Tibial artery (tissue), 4 donors: ENCODE measurements at places on chromosomes 3 and 15.
A peak's percentile ranks its signal among the peaks of the same experiment; 100 is the strongest.

GRCh38 chr15:101188637-101189408 lies 63.0 kb downstream of the CHSY1 start:
- DNase-seq, result no peak
- peaks cover 24% of the 10 kb centered on the region for H3K4me1 ChIP-seq
- peak overlapping the region; percentile 41 for H3K4me3 ChIP-seq
- H3K27me3 ChIP-seq, result no peaks in the 10 kb centered on the region

DNA sequence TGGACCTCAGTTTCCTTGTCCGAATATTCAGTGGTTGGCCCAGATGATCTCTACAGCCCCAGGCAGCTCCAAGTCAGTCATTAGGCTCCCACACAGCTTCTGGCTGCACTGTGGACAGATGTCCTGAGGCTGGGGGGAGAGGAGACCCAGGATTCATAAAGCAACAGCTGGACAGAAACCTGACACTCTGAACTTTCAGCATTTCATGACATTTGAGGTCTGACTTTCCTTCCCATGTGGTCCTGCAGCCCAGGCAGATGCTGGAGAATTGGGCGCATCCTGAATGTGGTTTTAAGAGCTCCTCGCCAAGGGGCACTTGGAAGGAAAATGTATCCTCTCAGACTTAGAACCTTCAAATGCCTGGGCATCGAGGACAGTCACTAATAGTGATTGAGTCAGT lies 307.6 kb upstream of the LRRFIP2 start:
- no peak for DNase-seq
- H3K4me3 ChIP-seq, result no peak overlapping the region
- no peak overlapping the region for H3K27ac ChIP-seq
- no peaks in the 10 kb centered on the region for H3K4me1 ChIP-seq
- H3K36me3 ChIP-seq, result peaks cover 17% of the 10 kb centered on the region
- no peaks in the 10 kb centered on the region for H3K27me3 ChIP-seq

DNA sequence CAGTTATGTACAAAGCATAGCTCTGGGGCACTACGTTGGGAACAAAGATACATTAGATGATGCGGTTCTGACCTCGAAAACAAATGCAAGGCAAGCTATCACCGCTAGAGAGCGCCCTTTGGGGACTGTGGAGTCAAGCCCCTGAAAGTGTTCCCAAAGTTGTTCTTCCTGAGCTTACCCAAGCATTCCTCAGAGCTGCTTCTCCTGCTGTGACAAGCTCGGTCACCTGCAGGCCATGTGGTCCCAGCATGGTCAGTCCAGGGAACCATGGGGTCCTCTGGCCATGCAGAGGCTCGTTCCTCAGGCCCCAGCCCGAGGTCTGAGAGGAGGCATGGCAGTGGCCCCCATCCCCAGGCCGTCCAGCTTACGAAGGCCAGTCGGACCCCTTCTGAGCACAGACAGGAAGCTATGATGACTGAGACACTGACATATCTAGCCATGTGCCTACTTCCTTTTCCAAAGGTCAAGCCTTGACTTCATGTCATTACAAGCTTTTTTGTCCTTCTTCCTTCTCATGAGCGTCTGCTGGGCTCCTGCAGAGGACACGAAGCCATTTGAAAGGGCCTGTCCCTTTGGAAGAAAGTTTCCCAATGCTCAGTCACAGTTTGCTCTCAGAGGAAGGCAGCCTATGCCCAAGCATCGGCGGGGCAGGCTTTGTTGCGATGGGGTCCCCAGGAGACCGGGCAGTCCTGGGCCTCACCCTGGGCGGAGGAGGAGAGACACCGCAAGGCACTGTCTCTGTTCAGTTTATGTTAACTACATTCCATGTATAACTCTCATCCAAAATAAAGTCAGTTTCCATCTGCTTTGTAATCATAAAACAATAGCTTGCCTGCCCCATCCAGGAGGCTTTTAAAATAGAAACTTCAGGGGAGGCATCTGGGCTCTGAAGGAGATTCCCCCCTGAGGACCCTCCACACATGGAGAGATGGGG lies 79.3 kb downstream of the ATP10A start:
- H3K27me3 ChIP-seq, result no peaks in the 10 kb centered on the region
- peaks cover 13% of the 10 kb centered on the region for H3K36me3 ChIP-seq
- H3K4me3 ChIP-seq, result no peak overlapping the region
- no peak for DNase-seq

DNA sequence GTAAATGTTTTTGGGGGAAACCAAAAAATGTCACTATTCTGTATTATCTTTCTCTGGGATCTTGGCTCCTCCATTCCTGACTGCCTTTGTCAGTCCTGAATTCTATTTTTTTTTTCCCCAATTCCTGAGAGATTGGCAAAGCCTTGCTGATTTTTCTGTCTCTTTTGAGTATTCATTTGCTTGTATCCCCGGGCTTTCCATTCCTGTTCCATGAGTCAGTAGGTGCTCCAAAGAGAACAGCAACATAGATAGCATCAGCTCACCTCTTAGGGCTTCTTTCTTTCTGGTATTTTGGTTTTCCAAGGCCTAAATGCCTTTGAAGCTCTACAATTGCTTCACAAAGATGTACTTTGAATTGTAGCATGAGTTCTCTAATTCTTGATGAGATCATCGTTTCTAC lies 271.7 kb upstream of the LRRC3B start:
- no peak overlapping the region for H3K4me3 ChIP-seq
- no peaks in the 10 kb centered on the region for H3K4me1 ChIP-seq
- no peaks in the 10 kb centered on the region for H3K36me3 ChIP-seq
- no peaks in the 10 kb centered on the region for H3K27me3 ChIP-seq

DNA sequence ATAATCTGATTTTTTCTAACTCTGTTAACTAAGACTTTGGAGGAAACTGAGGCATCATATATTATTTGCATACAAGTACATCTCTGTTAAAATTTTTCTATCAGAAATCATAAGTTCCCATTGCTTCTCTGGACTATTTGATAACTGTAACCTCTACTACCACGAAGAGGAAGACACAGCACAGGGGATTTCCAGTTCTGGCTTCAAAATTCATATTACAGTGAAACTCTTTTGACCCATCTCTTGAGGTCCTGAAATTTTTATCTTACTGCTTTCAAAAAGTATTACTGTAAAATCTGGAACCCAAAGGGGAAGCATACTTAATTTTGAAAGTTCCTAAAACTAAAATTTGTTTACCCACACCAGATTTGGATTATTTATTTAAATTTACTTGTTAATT lies 4.2 kb downstream of the PLSCR1 start:
- DNase-seq, result no peak
- no peaks in the 10 kb centered on the region for H3K36me3 ChIP-seq
- H3K27me3 ChIP-seq, result no peaks in the 10 kb centered on the region
- H3K4me3 ChIP-seq, result no peak overlapping the region
- peak overlapping the region; percentile 15 for H3K27ac ChIP-seq

DNA sequence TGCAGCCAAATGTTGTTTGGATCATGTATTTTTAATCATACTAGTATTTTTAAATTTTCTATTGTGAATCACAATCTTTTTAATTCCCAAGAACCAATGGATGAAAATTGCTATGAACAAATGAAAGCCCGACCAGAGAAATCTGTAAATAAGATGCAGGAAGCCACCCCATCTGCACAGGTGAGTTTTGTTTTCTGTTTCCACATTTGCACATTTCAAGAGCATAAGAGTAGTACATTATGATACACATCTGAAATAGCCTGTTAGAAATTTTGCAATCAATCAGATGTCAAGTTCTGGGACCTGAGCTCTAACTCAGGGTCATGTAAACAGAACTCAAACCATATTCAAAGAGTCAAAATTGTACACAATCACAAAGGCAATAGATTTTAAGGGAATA lies 26.5 kb downstream of the TRAT1 start:
- H3K4me1 ChIP-seq, result no peaks in the 10 kb centered on the region
- no peaks in the 10 kb centered on the region for H3K36me3 ChIP-seq

DNA sequence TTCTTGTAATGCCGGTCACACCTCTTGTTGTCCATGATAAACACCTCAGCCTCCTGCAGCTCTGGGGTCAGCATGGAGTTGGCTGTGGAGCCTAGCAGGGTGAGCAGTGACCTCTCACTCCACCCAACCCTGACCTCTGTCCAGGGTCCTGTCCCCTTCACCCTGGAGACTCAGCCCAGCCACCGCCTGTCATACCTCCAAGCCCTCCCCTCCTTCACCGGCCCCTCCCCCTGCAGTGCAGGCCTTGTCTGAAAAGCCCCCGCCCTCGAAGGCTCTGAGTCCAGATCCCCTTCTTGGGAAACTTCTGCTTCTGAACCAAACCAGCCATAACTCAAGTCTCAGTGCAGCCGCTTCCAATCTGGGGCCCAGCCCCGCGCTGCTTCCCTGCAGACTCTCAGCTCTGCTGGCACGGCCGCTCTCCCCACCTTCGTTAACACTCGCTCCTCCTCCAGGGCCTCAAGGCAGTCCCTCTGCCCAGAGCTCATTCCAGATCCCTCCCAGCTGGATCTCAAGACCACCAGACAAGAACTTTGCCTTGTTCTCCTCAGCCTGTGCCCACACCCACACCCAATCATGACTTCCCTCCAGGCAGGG lies 25.4 kb upstream of the PRSS50 start:
- no peaks in the 10 kb centered on the region for H3K27me3 ChIP-seq
- no peak overlapping the region for H3K4me3 ChIP-seq
- no peaks in the 10 kb centered on the region for H3K36me3 ChIP-seq
- H3K4me1 ChIP-seq, result no peaks in the 10 kb centered on the region

DNA sequence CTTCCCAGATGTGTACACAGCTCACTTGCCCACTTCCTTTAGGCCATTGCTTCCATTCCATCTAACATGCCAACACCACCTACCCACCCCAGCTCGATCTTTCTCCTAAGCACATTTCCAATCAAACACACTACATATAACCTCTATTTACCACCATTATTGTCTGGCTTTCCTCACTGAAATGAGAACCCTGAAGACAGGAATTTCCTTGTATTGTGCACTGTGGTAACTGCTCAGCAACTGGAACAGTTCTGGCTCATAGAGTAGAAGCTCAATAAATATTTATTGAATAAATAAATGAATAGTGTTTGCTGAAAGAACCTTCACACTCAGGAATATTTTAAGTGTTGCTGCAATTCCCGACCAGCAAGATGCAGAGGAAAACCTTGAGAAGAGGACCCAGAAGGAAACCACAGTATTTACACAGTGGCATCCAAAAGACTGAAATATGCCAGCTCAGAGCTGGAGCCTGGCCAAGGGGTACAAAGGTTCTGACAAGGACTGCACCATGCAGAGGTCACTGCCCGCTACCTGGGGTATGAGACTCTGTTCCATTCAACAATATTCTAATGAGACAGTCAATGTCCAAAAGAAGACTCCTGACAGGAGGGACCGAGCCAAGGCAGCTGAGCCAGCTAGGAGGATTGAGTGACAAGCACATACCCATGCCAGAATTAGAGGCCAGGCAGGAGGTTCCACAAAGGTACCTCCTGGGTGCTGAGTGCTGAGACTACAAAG lies 168.8 kb downstream of the NUP210 start:
- DNase-seq, result no peak
- H3K4me1 ChIP-seq, result no peaks in the 10 kb centered on the region
- no peaks in the 10 kb centered on the region for H3K36me3 ChIP-seq
- H3K4me3 ChIP-seq, result no peak overlapping the region
- H3K27ac ChIP-seq, result no peak overlapping the region

DNA sequence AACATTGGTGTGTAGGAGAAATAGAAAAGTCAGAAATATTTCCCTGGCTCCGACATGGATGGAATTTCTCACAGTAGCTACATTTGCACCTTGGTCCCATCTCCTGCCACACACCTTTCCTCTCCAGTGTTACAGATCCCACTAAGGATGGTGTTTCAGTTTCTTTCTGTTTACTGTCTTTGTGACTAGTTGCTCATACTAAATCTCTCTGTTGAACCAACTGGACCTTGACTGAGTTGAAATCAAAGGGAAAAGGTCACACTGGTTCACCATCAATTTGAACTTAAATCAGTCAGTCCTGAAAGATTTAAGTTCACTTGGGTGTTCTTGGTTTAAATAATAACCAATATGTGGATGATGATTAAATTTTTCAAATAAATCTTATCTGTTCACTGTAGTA lies 754.2 kb downstream of the OTOL1 start:
- H3K36me3 ChIP-seq, result no peaks in the 10 kb centered on the region
- no peaks in the 10 kb centered on the region for H3K27me3 ChIP-seq
- H3K27ac ChIP-seq, result no peak overlapping the region
- no peaks in the 10 kb centered on the region for H3K4me1 ChIP-seq
- H3K4me3 ChIP-seq, result no peak overlapping the region
- no peak for DNase-seq

GRCh38 chr15:45892182-45892581 lies 257.4 kb downstream of the SQOR start:
- no peak for DNase-seq
- H3K4me1 ChIP-seq, result peaks cover 18% of the 10 kb centered on the region
- H3K4me3 ChIP-seq, result no peak overlapping the region
- no peaks in the 10 kb centered on the region for H3K27me3 ChIP-seq
- peak overlapping the region; percentile 43 for H3K27ac ChIP-seq

DNA sequence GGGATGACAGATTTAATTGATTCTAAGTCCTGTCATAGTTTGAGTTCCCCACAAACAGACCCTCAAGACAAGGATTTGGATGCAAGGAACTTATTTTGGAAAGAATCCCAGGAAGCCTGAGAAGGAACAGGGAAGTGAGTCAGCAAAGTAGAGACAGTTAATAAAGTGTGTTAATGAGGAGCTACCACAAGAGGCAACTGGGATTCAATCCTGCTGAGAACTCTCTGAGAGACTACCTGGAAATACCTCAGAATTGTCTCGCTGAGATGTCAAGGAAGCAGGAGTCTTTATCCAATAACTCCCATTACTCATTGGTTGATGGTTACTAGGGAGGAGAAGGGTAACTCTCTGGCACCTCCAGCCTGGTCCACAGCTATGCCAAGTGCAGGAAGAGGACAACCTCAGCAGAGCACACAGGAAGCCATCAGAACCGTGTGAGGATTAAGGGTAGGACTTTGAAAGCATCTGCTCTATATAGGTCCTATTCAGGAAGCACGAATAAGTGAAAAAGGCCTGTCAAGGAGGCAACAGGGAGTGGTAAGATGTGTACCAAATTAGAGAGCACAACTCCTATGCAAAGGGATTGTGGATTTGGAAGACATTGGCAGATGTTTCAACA lies 311.1 kb upstream of the KCNH8 start:
- H3K27me3 ChIP-seq, result no peaks in the 10 kb centered on the region
- H3K36me3 ChIP-seq, result no peaks in the 10 kb centered on the region
- no peak overlapping the region for H3K27ac ChIP-seq
- no peak overlapping the region for H3K4me3 ChIP-seq
- DNase-seq, result no peak

DNA sequence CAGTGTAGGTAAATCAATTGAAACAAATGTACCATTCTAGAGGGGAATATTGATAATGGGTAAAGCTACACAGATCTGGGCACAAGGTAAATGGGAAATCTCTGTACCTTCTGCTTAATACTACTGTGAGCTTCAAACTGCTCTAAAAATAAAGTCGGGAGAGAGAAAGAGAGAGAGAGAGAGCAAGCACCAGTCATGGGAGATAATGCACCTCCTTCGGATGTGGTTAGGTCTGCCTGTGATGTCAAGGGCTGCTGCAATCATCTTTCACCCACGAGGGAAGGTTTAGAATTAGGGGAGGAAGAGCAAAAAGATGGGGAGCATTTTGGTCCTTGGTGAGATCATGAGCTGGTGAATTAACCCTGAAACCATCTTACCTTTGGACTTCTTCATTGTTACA lies 219.1 kb downstream of the ZNF385D start:
- H3K27ac ChIP-seq, result no peak overlapping the region
- no peak for DNase-seq
- H3K4me1 ChIP-seq, result no peaks in the 10 kb centered on the region
